ENCODE measurements at places on chromosomes 1 and 21. TPM values are rescaled to one million over a fixed set of nuclear protein-coding genes. Genes with fewer than 3 reads are reported as not detected.

DNA sequence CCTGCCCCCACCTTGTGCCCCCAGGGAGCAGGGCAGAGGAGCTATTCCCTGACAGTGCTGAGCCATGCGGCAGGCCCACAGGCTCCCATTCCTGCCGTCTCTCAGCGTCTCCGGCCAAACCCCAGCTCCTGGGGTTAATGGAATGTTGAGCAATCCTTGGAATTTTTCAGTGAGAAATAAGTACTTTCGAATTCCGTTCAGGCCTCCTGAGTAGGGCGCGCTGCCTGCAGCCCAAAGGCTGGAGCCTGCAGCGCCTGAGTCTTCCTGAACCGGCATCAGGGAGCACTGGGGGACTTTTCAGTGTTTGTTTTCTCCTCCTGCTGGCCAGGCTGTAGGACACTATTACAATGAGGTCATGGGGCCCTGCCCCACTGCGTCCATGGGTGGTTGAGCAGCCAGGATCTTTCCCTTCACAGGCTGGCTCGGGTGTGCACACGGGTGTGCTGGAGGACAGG is 33.3 kb upstream of the CSF1 start:
- DNase-seq, result peak; percentile 93

DNA sequence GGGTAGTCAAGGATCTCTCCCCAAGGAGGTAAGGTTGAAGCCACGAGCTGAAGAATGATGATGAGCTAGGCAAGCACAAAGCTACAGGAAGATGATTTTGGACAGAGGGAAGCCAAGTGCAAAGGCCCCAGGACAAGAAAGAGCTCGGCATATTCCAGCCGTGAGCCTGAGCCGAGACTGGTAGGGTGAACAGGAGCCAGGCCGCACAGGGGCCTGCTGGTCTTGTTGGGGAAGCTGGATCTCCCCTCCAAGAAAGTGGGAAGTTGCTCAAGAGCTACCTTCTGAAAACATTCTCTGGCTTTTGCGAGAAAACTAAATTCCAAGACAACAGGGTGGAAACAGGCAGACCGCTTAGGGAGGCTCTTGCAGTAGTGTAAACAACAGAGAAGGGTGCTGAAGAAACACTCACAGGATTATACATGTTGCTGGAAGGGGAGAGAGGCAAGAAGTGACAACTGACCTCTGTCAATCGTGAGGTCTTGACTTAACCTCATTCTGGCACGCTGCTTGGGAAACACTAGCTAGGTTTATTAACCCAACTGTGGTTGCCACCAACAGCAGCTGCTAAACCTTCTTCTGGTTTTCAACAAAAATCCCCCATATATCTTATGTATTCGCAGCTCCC is 625.2 kb downstream of the SMYD3 start:
- DNase-seq, result no peak

DNA sequence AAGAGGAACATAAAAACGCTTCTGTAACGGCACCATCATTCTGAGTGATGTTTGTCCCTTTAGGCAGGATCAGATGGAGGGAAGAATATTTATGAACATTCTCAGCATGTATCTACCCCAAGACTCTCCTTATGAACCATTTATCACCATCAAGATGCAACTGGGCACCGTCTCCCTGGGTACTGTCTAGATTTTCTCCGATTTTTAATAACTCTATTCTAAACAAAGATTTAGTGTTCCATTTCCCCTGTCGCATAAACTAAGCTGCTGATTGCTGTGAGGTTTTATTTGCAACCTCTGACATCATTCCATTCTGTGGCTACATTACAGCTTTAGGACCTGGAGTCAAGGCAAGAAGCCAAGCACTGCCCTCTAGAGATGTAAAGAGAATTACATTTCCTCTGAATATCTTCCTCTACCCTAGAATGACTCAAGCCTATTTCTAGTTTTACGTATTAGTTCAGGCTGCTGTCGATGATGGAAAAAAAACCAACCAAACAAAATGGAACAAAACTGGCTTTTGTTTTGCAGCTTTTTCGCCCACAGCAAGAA is 130.1 kb upstream of the MAP1LC3C start:
- no peak for DNase-seq

GRCh38 chr1:210496063-210496462 is 167.4 kb downstream of the HHAT start:
- no peak for DNase-seq

DNA sequence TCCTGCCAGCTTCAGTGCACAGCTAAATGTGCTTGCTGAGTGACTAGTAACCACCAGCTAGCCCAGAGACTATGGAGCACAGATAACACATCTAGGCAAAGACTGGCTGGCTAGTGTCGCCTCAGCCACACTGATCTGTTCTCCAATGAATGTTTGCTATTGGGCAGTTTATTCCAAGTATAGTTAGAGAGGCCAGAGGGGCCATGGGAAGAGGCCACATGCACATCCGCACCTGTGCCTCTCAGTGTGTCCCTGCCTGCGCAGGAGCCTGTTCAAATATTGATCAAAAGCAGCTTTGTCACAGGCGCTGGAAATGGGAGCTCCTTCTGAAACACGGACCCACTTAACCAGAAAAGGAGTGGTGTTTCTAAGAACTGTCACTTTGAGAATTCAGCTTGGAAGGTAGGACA is 51.3 kb upstream of the ATP1A1 start:
- DNase-seq, result no peak

- DNase-seq, result no peak
Observed at GRCh38 chr1:203999618-204000017, 73.3 kb upstream of the SOX13 start.

GRCh38 chr21:40117236-40117635 is 250.0 kb downstream of the PCP4 start:
- no peak for DNase-seq

DNA sequence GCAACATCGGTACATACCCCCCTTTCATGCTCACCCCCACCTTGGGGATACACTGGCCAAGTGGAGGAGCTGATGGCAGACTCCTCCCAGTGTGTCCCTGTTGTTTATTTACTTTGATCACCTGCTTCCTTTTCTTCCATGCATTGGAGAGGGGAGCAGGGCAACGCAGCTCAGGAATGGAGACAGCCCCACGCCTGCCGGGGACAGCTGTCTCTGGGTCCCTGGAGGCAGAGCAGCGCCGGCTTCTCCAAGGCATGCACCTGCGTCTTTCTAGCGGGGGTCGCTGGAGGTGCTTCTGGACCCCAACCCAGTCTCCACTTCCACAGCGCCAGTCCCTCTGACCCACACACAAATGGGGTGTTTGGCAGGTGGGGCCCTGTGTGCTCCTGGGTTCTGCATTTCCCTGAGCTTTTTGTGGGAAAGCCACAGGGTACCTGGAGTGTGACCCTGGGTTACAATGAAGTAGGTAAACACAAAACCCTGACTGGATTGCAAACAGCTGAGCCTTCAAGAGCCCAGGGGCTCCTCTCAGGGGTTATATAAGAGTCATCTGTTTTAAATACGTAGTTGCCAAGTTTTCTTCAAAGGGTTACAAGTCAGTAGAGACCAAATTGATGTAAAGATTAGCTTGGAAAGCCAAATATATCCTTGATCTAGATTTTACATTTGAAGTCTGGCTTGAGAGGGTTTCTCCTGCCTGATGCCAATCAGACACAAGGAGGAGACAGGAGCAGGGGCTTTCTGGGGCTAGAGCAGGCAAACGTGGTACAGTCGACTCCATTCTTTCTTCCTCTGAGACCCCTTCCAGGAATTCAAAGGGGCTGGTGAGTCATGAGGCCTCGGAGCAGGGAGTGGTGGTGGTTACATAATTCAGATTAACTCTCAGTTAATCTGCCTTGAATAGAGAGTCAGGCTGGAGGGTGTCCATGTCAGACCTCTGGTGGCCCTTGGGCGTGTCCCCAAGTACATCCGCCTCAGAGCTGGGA is 4.5 kb downstream of the AJAP1 start:
- DNase-seq, result peak; percentile 56

- DNase-seq, result no peak
Observed at GRCh38 chr1:100483230-100483629, 54.7 kb upstream of the GPR88 start.

GRCh38 chr1:70034403-70034802 is 171.0 kb downstream of the LRRC40 start:
- peak; percentile 45 for DNase-seq

DNA sequence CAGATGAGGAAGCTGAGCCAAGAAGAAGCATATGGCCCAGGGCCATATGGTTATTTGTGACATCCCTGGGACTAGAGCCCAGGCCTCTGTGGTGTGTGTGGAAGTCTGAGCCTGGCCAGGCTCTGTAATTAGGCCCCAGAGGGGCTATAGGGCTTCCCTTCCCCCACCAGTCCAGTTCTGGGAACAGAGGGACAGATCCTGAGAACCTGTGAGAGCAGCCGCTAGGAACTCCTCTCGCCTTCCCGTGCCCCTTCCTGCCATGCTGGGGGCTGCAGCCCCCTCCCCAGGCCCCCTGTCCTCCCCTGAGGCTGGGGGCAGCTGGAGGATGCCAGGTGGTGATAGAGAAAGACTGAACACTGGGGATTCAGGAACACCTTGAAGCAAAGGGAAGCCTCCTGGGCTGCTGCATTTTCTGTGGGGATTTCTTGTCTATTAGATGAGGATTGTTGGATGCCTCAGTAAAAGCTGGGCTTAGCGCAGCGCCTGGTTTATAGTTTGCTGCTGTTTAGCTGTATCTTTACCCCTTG is 33.3 kb downstream of the COQ8A start:
- peak; percentile 34 for DNase-seq

- DNase-seq, result peak; percentile 1
Observed at GRCh38 chr1:216665406-216665805, 57.8 kb downstream of the ESRRG start.

GRCh38 chr1:29809446-29810120 is 573.3 kb downstream of the PTPRU start:
- DNase-seq, result no peak

DNA sequence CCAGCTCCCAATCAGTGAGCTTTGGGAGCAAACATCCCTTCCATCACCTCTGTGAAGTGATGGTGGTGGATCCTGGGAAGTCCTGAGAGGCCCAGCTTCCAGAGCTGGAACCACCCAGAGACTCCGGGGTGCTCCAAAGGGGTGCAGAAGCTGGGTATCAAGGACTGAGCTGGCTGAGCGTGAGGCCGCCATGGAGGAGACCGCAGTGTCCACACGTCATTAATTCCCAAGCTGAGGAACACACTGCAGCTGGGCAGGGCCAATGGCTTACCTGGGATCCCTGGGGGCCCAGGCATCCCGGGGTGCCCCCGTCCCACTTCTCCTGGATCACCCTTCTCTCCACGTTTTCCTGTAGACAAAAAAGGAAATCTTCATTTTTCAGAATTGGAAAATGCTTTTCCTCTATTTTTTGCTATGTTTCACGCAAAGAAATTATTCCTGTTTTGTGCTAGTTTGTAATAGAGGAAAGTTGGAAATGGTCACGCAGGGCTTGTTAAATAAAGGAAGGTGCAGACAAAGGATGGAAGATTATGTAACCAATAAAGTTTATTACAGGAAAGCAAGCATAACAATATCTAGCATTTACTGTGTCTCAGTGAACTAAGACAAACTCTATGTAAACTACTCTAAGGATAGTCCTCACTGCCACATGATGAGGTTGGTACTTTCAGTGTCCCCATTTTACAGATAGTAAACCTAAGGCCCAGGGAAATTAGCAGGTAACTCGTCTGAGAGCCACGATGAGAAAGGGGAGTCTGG is 15.4 kb downstream of the COL9A2 start:
- no peak for DNase-seq

- peak; percentile 61 for DNase-seq
Observed at GRCh38 chr1:63124666-63125191, 197.6 kb upstream of the FOXD3 start.

CKS1B gene
- 63.2 TPM for polyA plus RNA-seq

C1QC gene
- 28.3 TPM for polyA plus RNA-seq

F3 gene
- 4.6 TPM for polyA plus RNA-seq

BEND5 gene
- 9.9 TPM for polyA plus RNA-seq

Data from muscle of back (tissue), 13 donors.